ENCODE measurements at places on chromosomes 1 and 21.

- no peak for DNase-seq
These were observed 25.4 kb upstream of the SRP9 start for GRCh38 chr1:225752245-225752644.

GRCh38 chr21:28944296-28944695, 48.4 kb downstream of the LTN1 start:
- no peak for DNase-seq

DNA sequence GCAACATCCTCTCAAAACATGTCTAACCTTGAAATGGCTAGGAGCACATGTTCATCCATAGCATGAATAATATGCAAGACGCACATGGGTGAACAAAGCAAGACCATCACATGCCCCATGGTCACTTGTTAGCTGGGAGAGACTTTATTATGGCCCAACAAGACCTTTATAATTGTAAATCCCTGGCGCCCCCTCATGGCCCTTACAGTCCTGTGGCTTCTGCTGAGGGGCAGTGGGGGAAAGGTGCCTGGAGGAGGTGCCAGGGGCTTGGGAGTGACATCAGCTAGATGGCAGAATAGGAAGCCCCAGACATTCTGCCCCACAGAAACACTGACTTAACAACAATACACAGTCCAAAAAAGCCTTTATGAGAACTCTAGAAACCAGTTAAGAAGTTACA, 51.7 kb downstream of the CSMD2 start:
- DNase-seq = no peak

GRCh38 chr1:95117207-95118066, at the start of gene TLCD4:
TLCD4 (plus strand) TSS chr1:95117355; CDS start chr1:95143902, 26,547 bp downstream.
- peak; percentile 59 for DNase-seq

- peak; percentile 11 for DNase-seq
These were observed 26.6 kb upstream of the HPDL start for GRCh38 chr1:45299981-45300668.

- DNase-seq = no peak
These were observed 24.1 kb upstream of the ARHGEF16 start for GRCh38 chr1:3430406-3430805.

DNA sequence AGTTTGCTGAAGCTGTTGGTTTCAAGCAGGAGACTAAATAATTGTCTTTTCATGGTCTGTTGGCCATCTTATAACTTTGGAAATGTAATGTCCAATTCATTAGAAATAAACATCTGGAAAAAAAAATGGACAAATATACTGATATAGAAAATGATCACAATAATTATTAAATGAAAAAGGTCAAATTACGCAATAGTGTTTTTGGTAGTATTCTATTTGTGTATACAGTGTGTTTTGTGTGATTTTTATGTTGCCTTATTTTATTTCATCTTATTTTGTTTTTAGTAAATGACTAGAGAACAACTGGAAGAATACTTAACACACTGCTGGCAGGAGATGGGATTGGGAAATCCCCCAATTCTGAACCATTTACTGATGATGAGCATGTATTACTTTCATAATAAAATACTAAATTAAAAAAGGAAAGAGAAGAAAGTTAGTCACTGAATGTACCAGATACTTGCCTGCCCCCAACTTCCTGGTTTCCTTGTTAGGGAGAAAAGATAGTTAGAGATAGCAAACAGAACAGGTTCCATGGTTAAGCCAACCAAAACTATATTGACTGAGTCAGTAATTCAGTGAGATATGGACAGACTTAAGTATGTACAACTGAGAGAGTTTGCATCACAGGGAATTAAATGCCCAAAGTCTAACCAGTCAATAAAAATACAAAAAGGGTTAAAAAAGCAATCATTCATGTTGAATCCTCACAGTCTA, 24.0 kb upstream of the SAMD13 start:
- no peak for DNase-seq

DNA sequence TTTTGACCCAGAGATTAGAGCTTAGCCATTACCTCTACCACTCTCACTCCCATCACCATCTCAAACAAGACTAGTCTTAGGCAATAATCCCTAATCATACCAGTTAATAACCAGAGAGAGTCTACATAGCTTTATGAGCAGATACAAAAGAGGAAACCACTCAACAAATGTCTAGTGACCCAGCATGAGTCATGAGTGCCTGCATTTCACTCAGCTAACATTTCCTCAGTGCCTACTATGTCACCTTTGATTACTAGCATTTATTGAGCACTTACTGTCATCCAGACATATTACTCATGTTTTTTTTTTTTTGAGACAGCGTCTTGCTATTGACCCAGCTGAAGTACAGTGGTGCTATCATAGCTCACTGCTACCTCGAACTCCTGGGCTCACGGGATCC, 35.9 kb upstream of the GALNT2 start:
- DNase-seq = no peak
